ENCODE measurements at places on chromosomes 2 and 18. TPM values are rescaled to one million over a fixed set of nuclear protein-coding genes. Genes with fewer than 3 reads are reported as not detected.

GRCh38 chr18:5251117-5251516, 44.4 kb downstream of the ZBTB14 start:
- no peaks in the 10 kb centered on the region for H3K4me1 ChIP-seq
- no peak overlapping the region for H3K27ac ChIP-seq
- H3K36me3 ChIP-seq, result no peaks in the 10 kb centered on the region

GRCh38 chr2:235864733-235865515, 303.3 kb downstream of the GBX2 start:
- H3K4me3 ChIP-seq, result peak overlapping the region; percentile 32
- H3K4me1 ChIP-seq, result no peaks in the 10 kb centered on the region
- no peak for DNase-seq
- no peaks in the 10 kb centered on the region for H3K36me3 ChIP-seq

DNA sequence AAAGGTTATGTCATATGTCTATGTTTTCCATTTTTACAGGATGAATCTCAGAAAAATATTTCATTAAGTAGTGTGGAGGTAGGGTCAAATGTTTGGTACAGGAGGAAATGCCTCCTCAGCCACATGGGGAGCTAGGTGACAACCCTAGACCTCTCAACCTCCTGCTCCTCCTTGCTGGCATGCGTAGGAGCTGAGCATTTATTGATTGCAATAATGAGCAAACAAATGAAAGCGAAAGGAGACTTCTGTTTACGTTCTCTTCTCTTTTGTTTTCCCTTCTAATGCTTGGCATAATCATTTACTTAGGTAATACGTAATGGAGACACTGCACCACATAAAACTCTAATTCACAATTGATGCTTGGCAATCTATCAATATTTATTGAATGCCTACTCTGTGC, 95.1 kb upstream of the CCBE1 start:
- no peaks in the 10 kb centered on the region for H3K27me3 ChIP-seq
- no peaks in the 10 kb centered on the region for H3K36me3 ChIP-seq
- H3K4me1 ChIP-seq, result no peaks in the 10 kb centered on the region
- DNase-seq, result no peak

Gene GKN2
- total RNA-seq, result not detected

Gene ICOS
- total RNA-seq, result 93.6 TPM

Gene MC4R
- not detected for total RNA-seq

Gene ZNF2
- 5.4 TPM for total RNA-seq

DNA sequence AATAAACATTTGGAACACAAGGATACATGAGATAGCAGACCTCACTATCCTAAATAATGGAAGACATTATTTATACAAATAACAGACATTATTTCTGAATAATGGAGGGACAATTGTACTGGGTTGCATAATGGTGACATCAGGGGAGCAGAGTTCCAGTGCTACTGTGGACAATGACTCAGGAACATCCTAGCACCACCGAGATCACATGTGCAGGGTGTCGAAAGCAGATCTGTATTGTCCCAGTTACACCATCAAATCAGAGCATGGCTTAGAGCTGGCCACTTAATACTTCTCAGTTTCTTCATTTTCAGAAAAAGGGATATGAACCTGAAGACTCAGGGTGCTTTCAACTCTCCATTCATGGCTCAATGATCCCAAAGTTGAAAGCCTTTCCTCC, 249.1 kb upstream of the RBMS1 start:
- H3K27ac ChIP-seq, result no peak overlapping the region
- no peak for DNase-seq
- peaks cover 36% of the 10 kb centered on the region for H3K27me3 ChIP-seq
- H3K4me1 ChIP-seq, result no peaks in the 10 kb centered on the region
- H3K4me3 ChIP-seq, result no peak overlapping the region

DNA sequence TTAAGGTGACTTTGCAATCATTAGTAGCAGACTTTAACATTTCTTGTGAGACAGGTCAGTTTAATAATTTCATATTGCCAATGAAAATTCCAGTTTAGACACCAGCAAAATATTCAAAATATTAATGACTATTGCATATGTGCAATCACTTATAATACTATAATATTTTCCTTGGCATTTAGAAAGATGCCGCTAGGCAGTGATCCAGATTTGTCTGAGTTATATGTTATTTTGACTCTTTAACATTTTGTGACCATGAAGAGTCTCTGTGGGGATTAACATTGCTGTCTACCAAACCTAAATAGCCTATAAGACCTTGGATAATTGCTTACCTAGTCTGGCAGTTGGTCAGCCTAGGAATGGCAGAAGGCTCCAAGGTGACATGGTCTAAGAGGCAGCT, 389.6 kb downstream of the THSD7B start:
- no peak overlapping the region for H3K4me3 ChIP-seq
- no peak overlapping the region for H3K27ac ChIP-seq
- no peaks in the 10 kb centered on the region for H3K36me3 ChIP-seq
- no peaks in the 10 kb centered on the region for H3K27me3 ChIP-seq

Gene SRD5A2
- total RNA-seq, result not detected

Measured in natural killer cell treated with Interleukin-12 subunit alpha and Interleukin-12 subunit beta and Interleukin-15 and Interleukin-18, amount 100 ng/mL, for 72 hours (primary cell).